H9 (cell line): ENCODE measurements at places on chromosomes 7 and 10. TPM values are rescaled to one million over a fixed set of nuclear protein-coding genes. Genes with fewer than 3 reads are reported as not detected.

- no peaks in the 10 kb centered on the region for H3K36me3 ChIP-seq
- H3K27me3 ChIP-seq, result no peaks in the 10 kb centered on the region
- no peaks in the 10 kb centered on the region; the same call in 1 of the 2 replicates for H3K4me1 ChIP-seq
- no peak overlapping the region for H3K4me3 ChIP-seq
- H3K27ac ChIP-seq, result no peak overlapping the region
Measured at GRCh38 chr10:102327002-102327401, 68.5 kb upstream of the NFKB2 start.

GRCh38 chr10:78462726-78463228 lies 429.1 kb downstream of the RPS24 start:
- H3K4me3 ChIP-seq, result no peak overlapping the region
- H3K27ac ChIP-seq, result no peak overlapping the region
- peaks cover 4% of the 10 kb centered on the region; the same call in 1 of the 2 replicates for H3K4me1 ChIP-seq
- H3K36me3 ChIP-seq, result no peaks in the 10 kb centered on the region; the same call in none of the 2 replicates

The CPA2 gene
- total RNA-seq, result 0.29 TPM in 1 of 2 replicates, not detected in the other

The CLCN1 gene
- total RNA-seq, result 0.11 and 0.13 TPM in 2 replicates
